ENCODE measurements at places on chromosomes 4 and X.
A peak's percentile ranks its signal among the peaks of the same experiment; 100 is the strongest.

GRCh38 chrX:76183289-76184049, 10.6 kb downstream of the PBDC1 start:
- no peak for DNase-seq

- no peak for DNase-seq
Observed at GRCh38 chr4:7462509-7462971, 27.8 kb upstream of the PSAPL1 start.

DNA sequence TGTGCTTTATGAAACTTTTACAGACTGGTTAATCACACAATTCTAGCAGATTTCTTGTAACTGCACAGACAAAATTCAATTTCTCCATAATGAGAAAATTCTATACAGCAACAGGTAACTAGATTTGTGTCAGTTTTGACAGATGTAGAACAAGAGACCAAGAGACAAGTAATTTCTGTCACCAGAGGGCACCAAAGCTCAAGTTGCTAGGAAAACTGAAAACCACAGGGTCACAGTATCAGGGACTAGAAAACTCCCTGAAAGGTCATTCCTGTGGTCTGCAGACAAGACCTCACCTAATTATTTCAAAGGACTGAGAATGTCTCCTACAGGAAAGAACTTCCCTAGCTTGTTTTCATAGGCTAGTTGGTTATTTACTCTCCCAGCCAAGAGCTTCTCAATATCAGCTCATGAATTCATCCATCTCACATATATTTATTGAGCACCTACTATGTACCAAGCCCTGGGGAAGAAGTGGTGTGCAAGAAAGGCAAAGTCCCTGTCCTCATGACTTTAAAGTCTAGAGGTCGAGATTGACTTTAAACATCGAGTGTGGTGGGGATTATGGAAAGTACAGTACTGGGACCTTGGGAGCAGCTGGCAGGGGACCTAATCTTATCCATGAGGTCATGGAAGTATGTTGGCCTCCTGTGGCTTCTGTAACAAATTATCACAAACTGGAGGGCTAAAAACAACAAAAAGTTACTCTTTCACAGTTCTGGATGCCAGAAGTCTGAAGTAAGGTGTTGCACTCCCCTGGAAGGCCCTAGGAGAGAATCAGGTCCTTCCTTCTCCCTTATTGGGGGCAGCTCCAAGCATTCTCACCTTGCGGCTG, 47.8 kb upstream of the SETD7 start:
- DNase-seq = peak; percentile 20

- DNase-seq = peak; percentile 44
Observed at GRCh38 chrX:40152173-40152711, 54.5 kb upstream of the BCOR start.

GRCh38 chr4:183163135-183163534, 64.1 kb downstream of the WWC2 start:
- DNase-seq = no peak

- no peak for DNase-seq
Observed at GRCh38 chr4:21192367-21192766, 492.1 kb downstream of the PACRGL start.
